Brain (organoid and tissue), 16 donors: ENCODE measurements at places on chromosomes 4 and X. TPM values are rescaled to one million over a fixed set of nuclear protein-coding genes. Genes with fewer than 3 reads are reported as not detected.

FATE1 gene
- polyA plus RNA-seq: 0.75 TPM

NSUN7 gene
- 6.9 TPM for polyA plus RNA-seq

- no peak for DNase-seq
Measured at GRCh38 chrX:42415636-42416035, 362.3 kb downstream of the PPP1R2C start.

DNA sequence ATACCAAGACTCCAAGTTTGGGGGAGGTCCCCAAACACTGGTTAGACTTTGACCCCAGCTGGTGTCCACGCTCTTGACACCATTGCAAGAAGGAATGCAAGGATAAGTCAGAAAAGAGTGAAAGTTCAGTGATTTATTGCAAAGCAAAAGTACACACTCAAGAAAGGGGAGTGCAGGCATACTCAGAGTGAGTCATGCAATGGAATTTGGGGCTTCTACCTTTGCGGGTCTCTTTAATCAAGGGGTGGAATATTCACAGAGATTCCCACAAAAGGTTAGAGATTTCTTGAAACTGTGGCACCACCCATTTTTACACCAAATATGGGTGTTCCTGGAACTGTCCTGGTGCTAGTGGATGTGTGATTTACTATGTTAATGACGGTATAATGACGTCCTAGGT is 5.2 kb upstream of the SMIM10L2A start:
- DNase-seq: no peak
